ENCODE measurements at places on chromosomes 3 and 15. TPM values are rescaled to one million over a fixed set of nuclear protein-coding genes. Genes with fewer than 3 reads are reported as not detected.

DNA sequence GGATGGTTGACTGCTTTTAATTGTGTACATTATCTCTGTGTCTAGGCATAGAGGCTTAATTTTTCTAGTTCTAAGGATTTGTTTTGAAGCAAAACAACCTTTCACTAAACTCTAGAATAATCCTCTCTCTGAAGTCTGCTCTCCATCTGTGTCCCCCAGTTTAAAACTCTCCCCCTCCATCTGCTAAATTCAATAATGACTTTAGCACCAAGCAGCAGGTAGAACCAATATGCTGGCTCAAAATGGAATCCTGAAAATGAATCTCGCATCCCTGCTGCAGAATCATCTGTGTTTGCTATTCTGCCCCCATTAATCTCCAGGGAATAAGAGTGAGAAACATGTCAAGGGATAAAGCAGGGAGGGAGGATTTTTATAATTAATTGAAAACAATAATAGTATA lies 111.8 kb downstream of the TUSC7 start:
- no peaks in the 10 kb centered on the region for H3K27me3 ChIP-seq
- DNase-seq, result no peak
- no peak overlapping the region for H3K27ac ChIP-seq
- H3K36me3 ChIP-seq, result no peaks in the 10 kb centered on the region

- H3K27me3 ChIP-seq, result no peaks in the 10 kb centered on the region
- no peak for DNase-seq
- H3K4me3 ChIP-seq, result no peak overlapping the region
- H3K4me1 ChIP-seq, result no peaks in the 10 kb centered on the region
These were observed 64.3 kb upstream of the LRRC3B start for GRCh38 chr3:26558257-26558656.

The CACNA1D gene
- total RNA-seq, result 0.66 TPM

The ADAMTSL3 gene
- 1.3 TPM for total RNA-seq

- peak overlapping the region; percentile 42 for H3K27ac ChIP-seq
- H3K4me1 ChIP-seq, result no peaks in the 10 kb centered on the region
- H3K27me3 ChIP-seq, result no peaks in the 10 kb centered on the region
- H3K36me3 ChIP-seq, result no peaks in the 10 kb centered on the region
These were observed 530.6 kb upstream of the IL12A start for GRCh38 chr3:159458010-159458409.

DNA sequence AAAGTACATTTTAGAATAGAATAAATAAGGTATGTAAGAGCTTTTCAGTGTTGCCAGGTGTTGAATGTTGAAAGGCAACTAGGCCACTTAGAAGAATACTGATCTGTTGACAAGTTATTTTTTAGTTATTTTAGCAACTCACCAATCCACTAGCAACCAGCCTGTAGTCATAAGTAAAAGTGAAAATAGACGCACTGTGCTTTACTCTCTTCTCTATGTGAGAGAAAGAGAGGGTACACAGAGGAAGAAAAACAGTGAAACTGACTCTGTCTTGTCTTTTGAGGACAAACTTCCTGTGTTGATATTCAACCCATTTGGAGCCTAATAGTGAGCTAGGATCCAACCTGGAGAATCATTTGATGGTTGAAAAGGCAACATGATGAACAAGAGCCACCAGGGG lies 327.1 kb upstream of the GOLIM4 start:
- DNase-seq, result no peak
- H3K27me3 ChIP-seq, result no peaks in the 10 kb centered on the region
- H3K36me3 ChIP-seq, result no peaks in the 10 kb centered on the region
- H3K4me3 ChIP-seq, result no peak overlapping the region
- H3K27ac ChIP-seq, result no peak overlapping the region

The SCAMP5 gene
- 2.3 TPM for total RNA-seq

GRCh38 chr3:123700791-123701722 lies 116.2 kb upstream of the HACD2 start:
- no peaks in the 10 kb centered on the region for H3K4me1 ChIP-seq
- H3K27ac ChIP-seq, result no peak overlapping the region
- DNase-seq, result no peak

- H3K27me3 ChIP-seq, result no peaks in the 10 kb centered on the region
- no peak for DNase-seq
- H3K4me3 ChIP-seq, result no peak overlapping the region
- H3K36me3 ChIP-seq, result no peaks in the 10 kb centered on the region
- no peaks in the 10 kb centered on the region for H3K4me1 ChIP-seq
These were observed 99.0 kb upstream of the CTDSPL start for GRCh38 chr3:37762698-37763097.

DNA sequence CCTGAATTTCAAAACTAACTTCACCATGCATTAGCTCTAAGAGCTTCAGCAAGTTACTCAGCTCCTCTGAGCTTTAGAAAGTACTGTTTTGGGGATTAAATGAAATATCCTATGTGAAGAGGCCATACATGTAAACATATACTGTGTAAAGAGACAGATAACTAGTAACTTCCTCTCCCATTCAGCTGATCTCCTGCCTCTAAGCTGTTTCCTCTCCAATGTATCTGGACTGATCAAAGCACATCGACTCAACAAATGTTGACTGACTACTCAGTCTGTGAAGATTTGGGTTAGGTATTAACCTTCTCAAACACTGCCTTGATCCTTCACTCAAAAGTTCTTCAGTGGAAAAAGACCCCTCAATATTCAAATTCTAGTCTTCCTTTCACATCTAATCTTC lies 82.0 kb downstream of the BOC start:
- H3K27ac ChIP-seq, result no peak overlapping the region
- H3K27me3 ChIP-seq, result no peaks in the 10 kb centered on the region
- no peak overlapping the region for H3K4me3 ChIP-seq
- DNase-seq, result no peak

The KBTBD13 gene
- under 0.01 TPM for total RNA-seq

GRCh38 chr3:141895731-141896130 lies 19.3 kb downstream of the ATP1B3 start:
- H3K4me3 ChIP-seq, result no peak overlapping the region
- H3K36me3 ChIP-seq, result peaks cover 11% of the 10 kb centered on the region
- H3K27ac ChIP-seq, result no peak overlapping the region
- no peaks in the 10 kb centered on the region for H3K4me1 ChIP-seq
- no peaks in the 10 kb centered on the region for H3K27me3 ChIP-seq

The LRRC31 gene
- 0.09 TPM for total RNA-seq

The PPM1L gene
- 4.7 TPM for total RNA-seq

- no peaks in the 10 kb centered on the region for H3K36me3 ChIP-seq
- DNase-seq, result no peak
- H3K4me1 ChIP-seq, result no peaks in the 10 kb centered on the region
- H3K4me3 ChIP-seq, result no peak overlapping the region
- no peaks in the 10 kb centered on the region for H3K27me3 ChIP-seq
- H3K27ac ChIP-seq, result no peak overlapping the region
These were observed 17.8 kb upstream of the PLSCR4 start for GRCh38 chr3:146268535-146269219.

The PLA1A gene
- total RNA-seq, result 1.1 TPM

DNA sequence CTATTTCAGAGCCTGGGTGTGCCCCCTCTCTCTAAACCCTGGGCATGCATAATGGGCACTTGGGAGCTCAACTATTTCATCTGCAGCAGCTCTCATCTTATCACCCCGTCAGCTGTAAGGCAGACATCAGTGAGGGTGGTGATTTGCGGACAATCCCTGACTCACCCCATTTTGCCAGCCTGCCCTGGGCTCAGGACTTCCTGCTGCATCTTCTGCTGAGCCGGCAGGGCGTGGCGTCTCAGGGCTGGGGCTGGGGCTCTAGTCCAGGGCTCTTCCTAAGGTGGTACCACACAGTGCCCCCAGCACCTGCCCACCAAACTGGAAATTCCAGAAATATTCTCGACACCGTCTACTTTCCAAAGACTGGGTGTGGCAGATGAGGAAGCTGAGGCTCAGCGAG lies 925 bp upstream of the PSTPIP1 start:
- no peak for DNase-seq
- H3K4me3 ChIP-seq, result no peak overlapping the region
- H3K27me3 ChIP-seq, result no peaks in the 10 kb centered on the region
- peaks cover 46% of the 10 kb centered on the region for H3K4me1 ChIP-seq

DNA sequence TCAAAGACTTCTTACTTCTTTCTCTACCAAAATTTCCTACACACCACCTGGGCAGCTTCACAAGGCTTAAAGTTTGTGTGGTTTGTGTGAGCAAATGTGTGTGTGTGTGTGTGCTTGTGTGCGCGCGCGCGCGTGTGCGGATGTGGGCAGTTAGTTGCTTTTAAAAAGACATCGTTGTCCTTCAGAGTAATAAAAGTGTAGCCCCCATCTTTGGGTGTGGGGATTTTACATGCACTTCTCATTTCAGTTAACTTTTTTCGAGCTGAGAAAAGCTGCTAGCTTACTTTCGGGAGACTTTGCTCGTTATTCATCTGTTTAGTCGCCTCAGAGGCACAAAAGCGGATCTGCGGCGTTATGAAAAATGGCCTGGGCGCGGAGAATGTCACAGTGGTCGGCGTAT lies 36.0 kb downstream of the ZIC4 start:
- H3K36me3 ChIP-seq, result no peaks in the 10 kb centered on the region
- no peak overlapping the region for H3K27ac ChIP-seq
- DNase-seq, result no peak
- H3K4me3 ChIP-seq, result no peak overlapping the region

DNA sequence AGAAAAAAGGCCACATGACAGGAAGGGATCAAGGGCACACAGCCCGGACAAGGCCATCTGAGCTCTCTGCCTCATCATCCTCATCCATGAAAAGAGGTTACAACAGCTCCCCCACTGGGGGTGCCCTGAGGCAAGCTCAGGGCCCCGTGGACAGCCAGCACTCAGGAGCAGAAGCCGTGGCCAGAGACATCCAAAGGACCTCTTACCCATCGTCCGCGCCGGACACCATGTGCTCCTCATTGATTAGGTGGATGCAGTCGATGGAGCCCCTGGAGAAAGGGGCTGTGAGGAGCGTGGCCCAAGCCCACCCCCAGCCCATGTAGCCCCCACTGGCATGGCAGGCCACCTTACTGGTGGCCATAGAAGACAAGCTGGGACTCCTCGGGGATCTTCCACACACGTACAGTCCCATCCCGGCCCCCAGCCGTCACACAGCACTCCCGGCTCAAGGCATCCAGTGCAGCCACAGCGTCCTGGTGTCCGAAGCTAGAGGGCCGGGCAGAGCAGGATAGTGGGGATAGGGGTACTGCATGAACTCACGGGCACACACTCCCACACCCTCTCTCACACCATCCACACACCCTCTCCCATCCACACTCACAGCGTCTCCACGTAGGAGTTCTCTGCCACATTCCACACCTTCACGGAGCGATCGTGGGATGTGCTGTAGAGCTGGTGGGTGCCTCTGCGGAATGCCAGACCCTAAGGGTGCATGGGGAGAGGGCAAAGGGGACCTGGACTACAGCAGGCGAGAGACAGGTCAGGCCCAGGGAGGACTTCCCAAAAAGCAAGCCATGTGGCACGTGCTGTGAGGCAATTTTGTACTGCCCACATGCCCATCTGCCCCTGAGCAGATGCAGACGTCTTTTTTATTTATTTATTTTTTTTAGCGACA lies 6.5 kb downstream of the RRP9 start:
- no peaks in the 10 kb centered on the region for H3K27me3 ChIP-seq
- peaks cover 36% of the 10 kb centered on the region for H3K36me3 ChIP-seq
- H3K4me3 ChIP-seq, result no peak overlapping the region
- no peak for DNase-seq

- H3K27me3 ChIP-seq, result no peaks in the 10 kb centered on the region
- no peak overlapping the region for H3K4me3 ChIP-seq
- H3K36me3 ChIP-seq, result no peaks in the 10 kb centered on the region
These were observed 389.1 kb upstream of the PROK2 start for GRCh38 chr3:72174040-72174439.

GRCh38 chr15:76501726-76502125 lies 165.2 kb downstream of the ISL2 start:
- no peak for DNase-seq
- no peak overlapping the region for H3K4me3 ChIP-seq
- peaks cover 8% of the 10 kb centered on the region for H3K36me3 ChIP-seq
- H3K27me3 ChIP-seq, result no peaks in the 10 kb centered on the region
- no peak overlapping the region for H3K27ac ChIP-seq
- no peaks in the 10 kb centered on the region for H3K4me1 ChIP-seq

The RFC4 gene
- 67.8 TPM for total RNA-seq

DNA sequence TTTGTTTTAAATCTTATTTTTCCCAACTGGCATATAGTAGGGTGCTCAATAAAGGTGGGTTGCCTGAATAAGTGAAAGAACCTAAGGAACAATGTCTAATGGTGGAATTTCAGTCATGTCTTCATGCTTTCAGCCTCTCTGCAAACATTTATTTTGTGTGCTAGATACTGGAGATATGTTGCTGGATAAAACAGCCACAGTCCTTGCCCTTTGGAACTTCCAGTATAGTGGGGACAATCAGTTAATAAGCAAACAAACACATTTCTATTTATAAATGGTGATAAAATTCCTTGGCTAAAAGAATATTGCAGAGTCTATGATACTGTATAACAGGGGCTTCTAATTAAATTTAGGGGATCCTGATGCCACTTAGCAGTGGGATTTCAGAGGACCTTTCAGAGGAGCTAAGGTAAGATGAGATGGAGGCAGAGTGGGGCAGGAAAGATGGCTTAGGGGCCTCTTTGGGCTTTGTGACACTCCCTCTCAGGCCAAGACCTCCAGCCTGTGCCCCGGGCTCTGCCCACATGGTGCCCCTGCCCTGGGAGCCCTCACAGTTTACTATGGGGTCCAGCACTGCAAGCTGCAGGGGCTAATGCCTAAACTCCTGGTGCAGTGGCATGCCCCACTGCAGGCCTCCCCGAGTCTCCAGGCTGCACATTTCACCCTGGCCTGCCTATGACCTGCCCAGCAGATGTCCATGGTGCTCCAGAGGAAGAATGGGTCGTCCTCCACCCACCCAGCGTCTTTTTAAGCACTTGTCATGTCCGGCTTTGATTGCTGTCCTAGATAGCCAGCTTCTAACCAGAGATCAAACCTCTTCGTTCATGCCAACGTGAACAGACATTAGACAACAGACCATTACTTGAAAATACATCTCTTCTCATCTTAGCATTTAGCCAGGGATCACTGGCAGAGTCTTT lies 61.6 kb upstream of the PRR23C start:
- DNase-seq, result no peak
- H3K27ac ChIP-seq, result no peak overlapping the region
- no peaks in the 10 kb centered on the region for H3K4me1 ChIP-seq
- H3K36me3 ChIP-seq, result no peaks in the 10 kb centered on the region
- H3K4me3 ChIP-seq, result no peak overlapping the region
- H3K27me3 ChIP-seq, result no peaks in the 10 kb centered on the region

The CTDSPL gene
- 4.4 TPM for total RNA-seq

- H3K4me1 ChIP-seq, result no peaks in the 10 kb centered on the region
- no peaks in the 10 kb centered on the region for H3K27me3 ChIP-seq
- DNase-seq, result no peak
- no peak overlapping the region for H3K4me3 ChIP-seq
These were observed 88.4 kb upstream of the RPL32 start for GRCh38 chr3:12929801-12930200.

DNA sequence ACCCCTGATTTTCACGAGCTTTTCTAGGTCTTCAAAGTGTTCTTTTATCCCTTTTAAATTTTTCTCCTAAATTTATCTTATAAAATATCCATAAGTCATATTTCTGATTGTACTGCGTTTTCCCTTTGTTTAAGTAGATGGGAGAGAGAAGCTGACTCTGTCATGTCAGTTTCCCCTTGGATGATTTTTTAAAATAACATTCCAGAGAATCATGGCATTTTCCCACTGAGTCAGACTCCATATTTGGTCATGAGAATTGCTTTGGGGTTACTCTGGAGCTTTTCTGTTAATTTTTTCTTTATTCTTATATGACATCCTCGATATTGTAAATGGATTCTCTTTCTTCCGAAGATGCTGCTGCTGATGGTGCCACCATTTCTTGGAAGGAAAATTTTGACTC lies 28.6 kb upstream of the UMPS start:
- peaks cover 2% of the 10 kb centered on the region for H3K27me3 ChIP-seq
- no peaks in the 10 kb centered on the region for H3K36me3 ChIP-seq
- no peak for DNase-seq
- H3K4me1 ChIP-seq, result no peaks in the 10 kb centered on the region
- H3K4me3 ChIP-seq, result no peak overlapping the region
